Stimulated activated CD8-positive, alpha-beta memory T cell treated with anti-CD3 and anti-CD28 coated beads, Interleukin-7, amount 100 ng/mL, for 1 hour (primary cell): ENCODE measurements at places on chromosomes 6 and 20.

DNA sequence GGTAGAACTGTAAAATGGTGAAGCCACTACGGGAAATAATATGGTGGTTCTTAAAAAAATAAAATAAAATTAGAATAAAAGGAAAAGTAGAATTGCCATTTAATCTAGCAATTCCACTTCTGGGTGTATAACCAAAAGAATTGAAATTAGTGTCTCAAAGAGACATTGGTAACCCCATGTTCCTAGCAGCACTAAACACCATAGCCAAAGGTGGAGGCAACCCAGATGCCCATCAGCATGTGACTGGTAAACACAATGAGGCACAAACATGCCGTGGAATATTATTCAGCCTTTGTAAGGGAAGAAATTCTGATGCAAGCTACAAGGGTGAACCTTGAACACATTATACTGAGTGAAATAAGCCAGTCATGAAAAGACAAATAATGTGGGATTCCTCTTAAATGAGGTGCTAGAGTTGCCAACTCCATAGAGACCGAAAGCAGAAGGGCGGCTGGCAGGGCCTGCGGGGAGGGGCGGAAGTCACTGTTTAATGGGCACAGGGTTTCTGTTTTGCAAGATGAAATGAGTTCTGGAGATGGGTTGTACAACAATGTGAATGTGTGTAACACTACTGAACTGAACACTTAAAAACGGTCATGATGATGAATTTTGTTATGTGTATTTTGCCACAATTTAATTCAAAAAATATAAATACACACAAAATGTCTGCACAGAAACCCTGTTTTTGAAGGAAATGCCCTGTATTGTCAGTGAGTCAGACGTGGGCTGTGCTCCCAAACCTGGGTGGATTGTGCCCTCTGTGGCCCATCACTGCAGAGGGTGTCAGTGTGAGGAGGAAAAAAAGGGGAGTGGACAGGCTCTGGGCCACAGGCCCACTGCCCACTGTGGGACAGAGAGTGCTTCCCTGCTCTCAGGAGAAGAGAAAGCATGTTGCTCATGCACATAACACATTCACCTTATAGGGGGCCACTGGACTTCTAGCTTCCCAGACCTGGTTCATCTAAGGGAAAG lies 49.6 kb upstream of the CD93 start:
- DNase-seq, result no peak

GRCh38 chr6:46500382-46500781 lies 9.1 kb upstream of the RCAN2 start:
- no peak for DNase-seq

DNA sequence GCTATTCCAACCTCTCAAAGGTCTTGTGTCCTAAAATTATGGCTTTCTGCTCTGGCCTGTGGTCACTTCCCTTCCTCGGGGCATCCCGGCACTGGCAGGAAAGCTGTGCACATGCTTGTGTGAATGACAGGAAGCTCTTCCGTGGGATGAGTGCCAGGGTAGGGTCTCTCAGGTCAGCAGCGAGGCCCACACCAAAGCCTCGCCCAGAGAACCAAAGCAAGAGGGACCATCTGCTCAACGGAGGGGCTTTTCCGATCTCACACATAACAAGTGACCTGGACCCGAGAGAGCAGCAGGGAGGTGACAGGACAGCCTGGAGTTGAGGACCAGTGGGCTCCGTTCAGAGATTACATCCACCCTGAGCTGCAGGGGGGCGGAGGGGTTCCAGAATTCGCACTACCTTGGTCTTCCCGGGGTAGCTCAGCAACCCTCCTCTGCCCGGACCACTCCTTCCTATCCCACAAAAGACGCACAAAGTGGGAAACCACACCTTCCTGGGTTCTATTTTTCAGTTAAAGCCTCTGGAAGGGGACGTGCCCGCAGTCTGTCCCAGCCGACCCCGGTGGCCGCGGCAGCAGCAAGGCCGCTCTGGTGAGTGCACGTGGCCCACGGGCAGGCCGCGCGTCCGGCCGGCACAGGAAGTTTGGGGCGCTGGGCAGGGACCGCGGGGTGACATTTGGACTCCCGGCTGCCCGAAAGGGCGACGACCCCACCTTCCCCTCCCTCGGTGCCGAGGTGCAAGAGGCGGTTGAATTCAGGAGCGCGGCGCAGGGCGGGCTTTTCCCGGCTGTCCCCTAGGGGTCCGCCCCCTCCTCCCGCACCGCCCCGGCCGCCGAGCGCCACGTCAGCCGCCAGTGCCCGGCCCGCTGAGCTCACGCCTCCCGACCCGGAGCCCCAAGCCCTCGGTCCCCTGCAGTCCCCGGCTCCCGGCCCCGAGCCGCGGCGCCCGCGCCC lies 988 bp downstream of the TXNDC5 start:
- DNase-seq, result no peak

GRCh38 chr6:156832231-156832647 lies 55.1 kb downstream of the ARID1B start:
- DNase-seq, result no peak

- no peak for DNase-seq
Measured at GRCh38 chr20:31705598-31706597, 16.8 kb downstream of the BCL2L1 start.

DNA sequence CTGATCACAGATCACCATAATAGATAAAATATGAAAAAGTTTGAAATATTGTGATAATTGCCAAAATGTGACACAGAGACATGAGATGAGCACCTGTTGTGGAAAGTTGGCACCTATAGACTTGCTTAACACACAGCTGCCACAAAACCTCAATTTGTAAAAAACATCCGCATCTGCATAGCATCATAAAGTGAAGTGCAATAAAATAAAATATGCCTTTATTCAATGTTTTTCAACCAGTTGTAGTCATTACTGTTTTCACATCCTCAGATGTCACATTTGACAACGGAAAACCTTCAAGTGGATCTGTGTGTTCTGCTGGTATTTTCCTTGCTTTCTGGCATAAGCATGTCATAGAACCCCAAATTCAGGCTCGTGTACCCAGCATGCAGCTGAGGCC lies 50.2 kb upstream of the IFNGR1 start:
- DNase-seq, result no peak

DNA sequence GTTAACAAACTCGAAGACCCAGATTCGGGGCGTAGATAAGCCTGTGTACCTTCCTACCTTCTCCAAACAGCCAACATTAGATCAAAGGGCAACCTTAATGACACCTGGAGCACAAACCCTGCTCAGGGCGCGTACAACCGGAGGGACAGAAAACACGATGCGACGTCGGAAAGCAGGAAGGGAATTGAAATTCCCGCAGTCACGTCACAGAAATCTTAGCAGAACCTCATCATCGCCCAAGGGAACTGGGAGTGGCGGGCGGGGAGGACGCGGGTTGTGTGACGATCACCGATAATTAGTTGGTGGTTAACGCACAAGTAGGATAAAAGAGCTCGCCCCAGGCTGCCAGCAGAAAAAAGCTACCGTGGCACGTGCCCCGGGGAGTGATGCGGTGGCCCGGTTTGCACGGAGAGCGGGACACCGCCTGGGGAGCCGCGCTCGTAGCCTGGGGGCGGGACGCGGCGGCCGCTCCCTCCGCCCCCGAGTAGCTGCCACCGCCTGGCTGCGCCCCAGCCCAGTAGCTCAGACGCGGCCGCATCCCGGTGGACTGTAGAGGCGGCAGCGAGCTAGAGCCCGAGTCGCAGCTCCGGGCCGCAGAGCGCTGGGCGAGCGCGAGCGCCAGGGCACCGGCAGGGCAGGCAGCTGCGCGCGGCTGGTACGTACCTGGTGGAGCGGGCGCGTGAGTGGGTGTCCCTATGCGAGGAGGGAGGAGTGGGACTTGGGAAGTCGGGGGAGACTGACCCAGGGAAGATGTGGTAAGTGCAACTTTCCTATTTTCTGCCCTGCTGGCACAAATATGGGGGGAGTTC lies at the start of gene PKIB:
Gene PKIB, plus strand, starts transcription at position 525 of the 809 bp plus-strand sequence. CDS start 107,390 bp downstream, outside the sequence.
- no peak for DNase-seq

- no peak for DNase-seq
Measured at GRCh38 chr20:42161228-42161829, 543.2 kb upstream of the CHD6 start.

- DNase-seq, result no peak
Measured at GRCh38 chr6:20564269-20564668, 30.0 kb downstream of the CDKAL1 start.

DNA sequence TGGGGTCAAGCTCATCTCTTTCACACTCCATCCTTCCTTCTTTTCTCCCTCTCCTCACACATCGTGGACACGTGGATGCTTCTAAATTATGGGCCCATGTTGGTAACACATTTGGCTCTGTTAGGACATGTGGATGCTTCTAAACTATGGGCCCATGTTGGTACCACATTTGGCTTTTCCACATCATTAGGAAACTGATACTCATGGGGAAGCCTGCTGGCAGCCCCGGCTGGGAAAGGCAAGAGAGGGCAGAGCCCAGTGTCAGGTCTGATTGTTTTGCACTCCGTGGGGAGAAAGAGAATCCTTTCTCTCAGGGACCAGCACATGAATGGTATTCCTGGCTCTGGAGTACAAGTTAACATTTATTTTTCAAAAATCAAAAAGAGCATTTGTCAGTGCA lies 4.0 kb upstream of the CST1 start:
- no peak for DNase-seq

DNA sequence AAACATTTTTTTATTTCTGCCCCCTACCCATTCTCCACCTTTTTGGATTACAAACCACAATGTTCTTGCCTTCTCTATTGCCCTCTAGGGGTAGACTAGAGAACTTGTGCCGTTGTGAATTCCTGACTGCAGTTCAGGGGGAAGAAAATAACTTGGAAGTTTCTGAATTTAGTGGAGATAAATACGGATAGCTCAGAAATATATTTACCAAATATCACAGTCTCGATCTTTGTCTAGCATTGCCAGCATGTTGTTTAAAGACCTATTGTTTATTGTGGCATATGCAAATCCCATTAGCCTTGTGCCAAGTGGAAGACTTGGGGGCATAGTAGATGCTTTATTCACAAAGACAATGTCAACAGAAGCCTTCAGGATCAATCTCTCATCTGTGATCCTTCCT lies 154.1 kb upstream of the MMS22L start:
- DNase-seq, result no peak

DNA sequence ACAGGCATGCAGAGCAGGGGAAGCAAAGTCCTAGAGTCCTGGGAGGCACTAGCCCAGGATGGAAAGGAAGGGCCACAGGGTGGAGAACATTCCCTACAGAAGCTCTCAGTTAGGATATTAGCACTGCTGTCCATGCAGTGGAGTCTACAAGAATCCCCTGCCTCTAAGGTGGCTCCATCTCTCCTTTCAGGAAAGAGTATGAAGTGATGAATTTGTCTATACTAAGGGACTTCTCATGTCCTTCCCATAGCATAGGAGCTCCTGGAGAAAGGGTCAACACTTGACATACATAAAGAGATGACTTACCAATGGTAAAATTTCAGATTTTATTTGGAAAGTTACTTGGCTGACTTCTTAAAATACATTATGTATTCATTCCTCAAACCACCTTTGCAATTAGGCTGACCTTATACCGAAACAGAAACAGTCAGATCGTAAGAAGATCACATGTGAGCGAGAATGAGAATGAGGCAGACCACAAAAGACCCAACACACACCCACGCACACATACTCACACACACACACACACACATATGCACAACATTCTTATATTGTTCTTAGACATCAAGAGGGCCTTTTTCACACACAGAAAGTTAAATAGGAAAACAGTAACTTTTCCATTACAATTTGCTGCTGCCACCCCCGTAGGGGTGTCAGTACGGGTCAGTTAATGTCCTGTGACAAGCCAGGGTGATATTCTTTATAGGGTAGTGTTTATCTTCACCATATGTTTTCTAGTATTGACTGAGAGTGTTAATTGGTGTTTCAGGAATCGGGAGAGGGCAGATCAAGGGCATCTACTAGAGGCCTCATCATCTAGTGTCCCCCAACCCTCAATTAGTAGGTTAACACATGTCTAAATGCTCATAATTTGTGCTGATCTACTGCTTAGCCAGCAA lies 159.4 kb downstream of the FAXC start:
- DNase-seq, result no peak

- no peak for DNase-seq
Measured at GRCh38 chr20:34562641-34563040, 4.1 kb downstream of the MAP1LC3A start.

DNA sequence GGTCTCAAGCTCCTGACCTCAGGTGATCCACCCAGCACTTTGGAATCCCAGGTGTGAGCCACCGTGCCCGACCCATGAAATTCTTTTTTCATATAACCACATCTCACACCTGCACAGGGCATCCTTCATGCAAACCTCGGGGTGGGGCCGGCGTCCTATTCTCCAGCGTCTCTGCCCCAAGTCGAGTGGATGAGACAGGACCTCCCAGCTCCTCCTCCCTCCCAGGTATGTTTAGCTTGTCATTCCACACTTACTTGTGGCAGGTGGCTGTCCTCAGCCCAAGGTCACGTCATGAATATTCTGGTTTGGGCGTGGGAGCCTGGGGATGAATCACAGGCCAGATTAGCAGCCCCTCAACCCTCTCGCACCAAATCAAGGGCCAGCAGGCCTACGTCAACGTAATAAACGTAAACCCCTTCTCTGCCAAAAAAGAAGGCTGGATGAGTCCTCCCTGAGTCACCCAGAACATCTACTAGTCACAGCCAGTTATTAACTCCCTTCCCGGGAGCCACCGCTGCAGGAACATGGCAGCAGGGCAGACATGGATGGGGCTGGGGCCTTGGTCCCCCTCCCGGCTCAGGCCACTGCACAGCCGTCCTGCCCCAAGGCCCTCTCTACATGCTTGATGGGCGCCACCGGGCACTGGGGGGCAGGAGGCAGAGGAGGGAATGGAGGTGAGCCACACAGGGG lies 91.7 kb downstream of the YTHDF1 start:
- no peak for DNase-seq

- DNase-seq, result no peak
Measured at GRCh38 chr6:35370124-35370741, 27.9 kb downstream of the PPARD start.

- no peak for DNase-seq
Measured at GRCh38 chr6:113560376-113560775, 296.8 kb upstream of the MARCKS start.

- DNase-seq, result no peak
Measured at GRCh38 chr6:89258912-89259311, 41.8 kb upstream of the GABRR1 start.

DNA sequence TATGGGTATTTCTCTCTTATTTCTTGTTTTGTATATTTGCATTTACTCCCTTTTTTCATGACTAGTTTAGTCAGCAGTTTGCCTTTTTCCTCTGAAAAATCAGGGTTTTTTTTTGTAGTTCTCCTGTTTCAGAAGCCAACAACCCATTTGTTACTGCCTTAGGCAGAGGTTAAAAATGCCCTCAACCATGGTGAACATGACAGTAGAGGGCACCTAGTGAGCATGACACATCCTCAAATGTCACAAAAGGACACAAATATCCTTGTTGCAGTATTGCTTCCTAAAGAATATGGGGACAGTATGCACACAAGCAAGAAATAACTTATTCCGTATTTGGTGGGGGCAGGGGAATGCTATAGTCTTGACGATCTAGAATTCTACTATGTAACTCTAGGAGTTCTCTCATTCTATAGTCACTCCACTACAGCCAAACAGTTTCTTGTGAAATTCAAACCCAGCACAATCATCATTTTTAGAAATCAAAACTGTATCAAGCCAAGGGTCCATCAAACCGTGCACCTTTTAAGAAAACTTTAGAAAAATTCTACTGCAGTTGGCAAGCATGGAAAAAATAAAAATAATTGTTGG lies 47.0 kb downstream of the GOPC start:
- DNase-seq, result no peak
